ENCODE measurements at places on chromosomes 4 and X.
A peak's percentile ranks its signal among the peaks of the same experiment; 100 is the strongest.

DNA sequence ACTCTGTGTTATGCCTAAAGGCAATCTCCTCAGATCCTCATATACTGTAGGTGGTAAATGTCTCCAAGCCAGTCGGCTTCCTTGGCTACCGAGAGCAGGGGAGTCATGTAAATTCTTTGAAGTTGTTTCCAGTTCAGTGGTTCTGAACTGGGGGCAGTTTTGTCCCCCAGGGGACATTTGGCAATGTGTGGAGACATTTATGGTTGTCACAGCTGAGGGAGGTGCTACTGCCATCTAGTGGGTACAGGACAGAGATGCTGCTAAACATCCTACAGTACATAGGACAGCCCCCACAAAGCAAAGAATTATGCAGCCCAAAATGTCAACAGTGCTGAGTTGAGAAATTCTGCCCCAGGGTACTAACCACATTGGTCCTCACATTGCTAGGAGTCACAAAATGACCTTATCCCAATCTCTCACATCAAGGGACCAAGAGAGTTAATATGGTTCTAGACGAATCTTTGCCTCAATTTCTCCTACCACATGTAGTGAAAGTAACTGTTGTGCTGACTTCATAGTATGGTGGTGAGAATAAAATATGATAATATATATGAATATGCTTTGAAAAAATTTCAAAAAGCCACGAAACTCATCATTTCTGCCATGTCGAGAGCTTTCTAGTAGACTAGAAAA lies 104.4 kb upstream of the ARHGAP24 start:
- peak; percentile 50 for DNase-seq

- no peak for DNase-seq
These were observed 60.0 kb downstream of the FHDC1 start for GRCh38 chr4:152996111-152996571.

DNA sequence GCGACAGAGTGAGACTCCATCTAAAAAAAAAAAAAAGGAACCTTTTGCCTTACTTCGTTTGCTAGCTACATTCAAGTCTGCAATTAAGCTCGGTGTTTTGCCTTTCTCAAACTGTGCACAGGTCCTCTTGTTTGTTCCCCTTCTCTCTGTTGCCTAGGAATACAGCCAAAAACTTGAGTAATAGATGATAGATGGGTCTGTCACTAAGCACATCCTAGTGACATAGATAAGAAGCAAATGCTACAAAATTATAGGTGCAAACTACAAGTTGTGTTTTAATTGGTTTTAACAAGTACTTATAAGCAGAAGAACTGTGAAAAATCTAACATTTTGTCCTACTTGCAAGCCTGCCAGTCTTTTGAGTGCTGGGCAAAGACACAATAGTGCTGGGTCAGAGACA lies 95.2 kb downstream of the SNCA start:
- no peak for DNase-seq

DNA sequence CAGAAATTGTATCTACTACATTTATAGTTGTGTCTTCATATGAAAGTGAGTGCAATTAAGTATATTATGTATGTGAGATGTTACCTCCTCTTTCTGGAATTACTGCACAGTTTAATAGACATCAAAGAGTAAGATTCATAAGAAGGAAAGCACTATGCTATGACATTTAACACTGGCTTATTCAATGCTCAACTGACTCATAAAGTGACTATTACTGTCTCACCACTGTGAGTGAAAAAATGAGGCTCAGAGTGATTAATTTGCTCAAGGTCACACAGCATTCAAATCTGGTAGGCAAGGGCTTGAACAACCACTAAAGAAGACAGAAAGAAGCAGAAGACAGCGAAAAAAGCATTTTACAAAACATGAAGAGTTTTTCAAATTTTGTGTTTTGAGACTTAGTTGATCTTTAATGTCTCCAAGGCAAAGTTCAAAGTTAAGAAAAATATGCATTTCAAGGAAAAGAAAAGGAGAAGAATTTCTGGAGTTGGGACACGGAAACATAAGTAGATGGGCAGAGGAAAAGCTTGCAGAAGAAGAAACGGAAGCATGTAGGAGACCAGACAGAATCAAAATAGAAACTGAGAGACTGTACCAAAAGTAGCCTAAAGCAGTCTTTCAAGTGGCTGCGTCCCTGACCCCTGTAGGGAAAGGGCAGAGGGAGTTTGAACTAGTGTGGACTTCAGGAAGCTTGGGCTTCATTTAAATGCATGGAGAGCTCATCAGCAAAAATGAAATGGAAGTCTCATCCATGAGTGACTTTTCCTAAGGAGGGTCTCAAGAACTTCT lies 66.3 kb downstream of the KCNIP4 start:
- DNase-seq, result no peak

- DNase-seq, result no peak
These were observed 66.1 kb upstream of the H2AZ1 start for GRCh38 chr4:100016191-100016590.

DNA sequence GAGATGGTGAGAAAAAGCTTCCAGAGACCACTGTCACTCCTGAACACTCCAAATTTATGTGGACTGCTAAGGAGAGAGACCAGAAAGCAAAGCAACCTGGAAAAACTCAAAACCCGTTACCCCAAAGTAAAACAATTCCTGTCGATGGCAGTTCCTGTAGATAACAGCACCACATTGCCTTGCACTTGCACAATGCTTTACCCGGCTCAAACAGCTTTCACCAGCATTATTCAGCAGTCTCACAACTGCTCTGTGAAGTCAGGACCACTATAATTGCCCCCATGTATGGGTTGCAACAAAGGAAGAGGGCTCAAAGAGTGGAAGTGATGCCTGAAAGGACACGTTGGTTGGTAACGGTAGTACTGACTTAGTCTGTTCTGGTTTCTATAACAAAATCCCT lies 234.8 kb downstream of the BCOR start:
- no peak for DNase-seq

DNA sequence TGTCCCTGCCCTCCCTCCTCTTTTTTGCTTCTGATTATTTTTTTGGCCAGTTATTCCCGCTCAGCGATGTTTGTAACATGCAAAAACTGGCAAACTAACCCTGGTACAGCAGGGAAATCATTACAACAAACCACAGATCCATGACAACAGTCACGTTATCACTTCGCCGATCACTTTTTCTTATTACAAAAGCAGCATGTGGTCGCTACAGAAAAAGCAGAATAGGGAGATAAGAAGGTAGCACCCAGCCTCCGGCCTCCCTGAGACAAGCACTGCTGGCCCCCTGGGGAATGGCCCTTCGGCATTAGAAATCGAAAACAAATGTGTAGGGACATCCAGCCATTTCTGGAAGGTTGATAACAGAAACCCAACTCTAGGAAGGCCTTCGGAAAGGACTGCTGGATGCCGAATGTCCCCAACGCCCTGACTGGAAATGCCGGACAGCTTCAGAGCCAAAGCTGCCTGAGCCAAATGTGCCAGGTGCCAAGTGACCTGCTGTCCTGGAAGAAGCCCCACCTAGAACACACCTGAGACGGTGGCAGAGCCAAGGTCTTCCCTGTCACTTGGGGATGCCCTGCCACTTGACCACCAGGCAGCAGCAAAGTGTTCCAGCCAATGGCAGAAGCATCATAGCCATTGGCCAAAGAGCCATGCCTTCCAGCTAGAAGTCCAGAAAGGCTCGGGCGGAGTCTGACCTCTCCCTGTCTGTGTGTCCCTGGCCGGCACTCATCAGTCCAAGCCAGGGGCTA lies 2.9 kb downstream of the IDH3G start:
- DNase-seq, result no peak

DNA sequence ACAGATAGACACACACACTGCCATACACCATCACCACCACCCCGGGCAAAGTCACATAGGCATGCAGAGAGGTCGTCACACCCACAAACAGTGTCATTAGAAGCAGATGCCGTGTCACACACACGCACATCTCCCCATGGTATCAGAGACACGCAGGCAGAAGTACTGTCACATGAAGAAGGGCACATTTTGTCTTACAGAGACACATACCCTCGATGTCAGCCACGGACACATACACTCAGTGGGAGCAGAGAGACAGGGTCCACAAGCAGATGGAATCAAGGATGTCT lies 3.3 kb downstream of the NALF2 start:
- no peak for DNase-seq

DNA sequence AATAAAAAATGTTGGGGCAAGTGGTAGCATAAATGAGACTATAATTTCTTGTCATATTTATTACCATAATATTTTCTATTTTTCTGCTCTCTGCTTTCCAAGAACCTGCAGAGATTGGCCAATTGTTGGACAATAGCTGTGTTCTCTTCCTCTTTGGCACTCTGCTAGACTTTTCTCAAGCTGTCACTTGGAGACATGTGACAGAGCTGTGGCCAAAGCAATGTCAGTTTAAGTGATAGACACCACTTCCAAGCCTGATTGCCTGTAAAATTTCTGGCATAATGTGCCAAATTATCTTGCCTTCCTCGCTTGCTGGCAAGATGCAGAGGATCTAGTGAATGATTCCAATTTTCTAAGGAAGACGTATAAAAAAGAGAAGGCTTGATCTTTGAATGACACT lies 162.2 kb upstream of the NDST4 start:
- DNase-seq, result no peak

DNA sequence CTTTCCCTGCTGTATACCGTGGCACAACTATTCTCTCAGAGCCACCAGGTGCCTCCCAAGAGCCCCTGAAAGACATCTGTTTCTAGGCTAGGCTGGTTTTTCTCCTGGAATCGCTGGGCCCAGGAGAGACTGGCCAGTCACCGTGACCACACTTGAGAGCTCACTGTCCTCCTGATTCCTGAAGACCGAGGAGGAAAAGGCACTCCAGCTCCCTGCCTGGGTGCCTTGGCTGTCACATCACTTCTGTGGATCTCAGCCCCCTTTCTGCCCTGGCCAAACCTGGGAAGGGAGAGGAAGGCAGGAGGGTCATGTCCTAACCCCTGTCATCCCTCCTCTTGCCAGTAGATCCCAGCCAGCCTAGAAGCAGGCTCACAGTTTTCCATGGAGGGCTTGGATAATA lies 54.7 kb upstream of the LAS1L start:
- no peak for DNase-seq

DNA sequence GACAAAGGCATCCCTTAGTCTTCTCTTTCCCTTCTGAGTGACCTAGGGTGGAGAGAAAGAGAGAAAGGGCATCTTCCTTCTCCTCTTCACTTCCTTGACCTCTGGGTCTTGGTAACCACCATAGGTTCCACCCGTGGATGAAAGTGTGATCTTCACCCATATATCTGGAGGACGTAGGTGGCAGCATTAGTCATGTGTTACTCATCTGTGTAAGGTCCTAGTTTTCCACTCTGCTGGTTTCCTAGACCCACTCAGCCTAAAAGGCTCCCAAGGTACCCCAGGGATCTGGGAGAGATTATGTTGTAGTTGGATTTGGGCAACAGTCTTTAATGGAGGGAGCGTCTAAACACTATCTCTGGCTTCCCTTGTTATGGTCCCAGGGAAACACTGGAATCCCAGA lies 45.5 kb upstream of the RAB9B start:
- no peak for DNase-seq

Data from memory B cell (primary cell).